ENCODE measurements at places on chromosomes 7 and 10.

DNA sequence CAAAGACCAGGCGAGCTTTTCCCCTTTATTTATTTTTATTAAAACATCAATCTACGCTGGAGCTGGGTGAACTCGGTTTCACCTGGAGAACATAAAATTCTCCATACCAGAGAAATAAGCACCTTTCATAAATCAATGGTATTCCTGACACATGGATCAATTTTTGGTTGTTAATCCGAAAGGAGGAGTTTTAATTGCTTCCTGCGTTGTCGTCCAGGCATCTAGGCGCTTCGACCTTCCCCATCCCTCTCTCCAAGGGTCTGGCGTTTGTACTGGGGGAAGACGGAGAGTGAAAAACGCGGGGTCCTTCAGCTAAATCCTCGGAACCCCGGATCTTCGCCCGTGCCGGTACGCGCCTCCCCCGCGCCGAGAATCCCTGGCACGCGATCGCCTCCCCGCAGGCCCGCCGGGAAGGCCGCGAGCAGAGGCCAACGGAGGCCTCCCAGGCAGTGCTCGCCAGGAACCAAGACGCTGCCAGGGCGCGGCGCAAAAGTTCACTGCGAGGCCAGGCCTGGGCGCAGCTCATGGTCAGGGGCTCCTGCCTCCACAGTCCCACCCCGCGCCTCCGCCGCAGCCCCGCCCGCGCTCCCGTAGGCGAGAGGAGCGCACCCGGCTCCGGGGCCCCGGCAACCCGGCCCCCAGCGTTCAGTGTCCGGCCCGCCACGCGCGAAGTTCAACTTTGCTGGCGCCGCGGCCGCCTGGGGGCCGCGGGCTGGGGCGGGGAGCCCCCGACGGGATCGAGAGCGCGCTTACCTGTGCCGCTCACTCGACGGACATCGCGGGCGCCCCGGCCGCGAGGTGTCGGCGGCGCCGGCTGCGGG, 8.3 kb upstream of the EBF3 start:
- no peak for DNase-seq

DNA sequence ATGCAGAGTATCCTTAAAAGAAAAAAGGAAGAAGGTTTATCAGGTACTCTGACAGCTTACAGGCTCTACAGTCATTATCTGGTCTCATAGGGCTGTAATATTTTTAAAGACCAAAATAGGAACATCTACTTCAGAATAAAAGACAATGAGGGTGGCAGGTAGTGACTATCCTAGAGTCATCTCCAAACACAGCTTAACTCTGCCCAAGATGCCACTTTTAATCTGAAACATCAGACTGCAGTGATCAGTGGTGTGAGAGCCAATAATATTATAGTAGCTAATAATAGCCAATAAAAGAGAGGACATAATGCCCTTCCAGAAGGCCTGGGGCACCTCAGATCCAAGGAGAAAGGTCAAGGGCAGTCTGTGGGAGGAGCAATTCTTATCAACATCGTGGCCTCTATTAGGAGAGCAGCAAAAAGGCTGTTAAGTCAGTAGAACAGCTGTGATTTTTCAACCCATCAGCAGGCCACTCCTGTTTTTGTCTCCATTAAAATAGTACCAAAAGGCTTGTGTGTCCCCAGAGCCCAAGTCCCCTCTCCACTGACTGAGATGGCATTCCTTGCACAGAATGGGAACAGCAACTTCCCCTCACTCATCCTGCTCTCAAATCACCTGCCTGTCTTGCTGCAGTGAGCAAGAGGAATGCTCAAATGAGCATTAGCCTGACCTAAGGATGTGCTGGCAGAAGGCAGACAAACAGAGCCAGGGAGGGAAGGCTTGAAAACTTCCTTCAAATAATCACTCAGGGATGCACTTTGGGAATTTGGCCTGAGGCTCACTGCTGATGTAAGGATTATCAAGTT, 20.7 kb upstream of the SPOCK2 start:
- DNase-seq, result no peak

- DNase-seq, result no peak
These were observed 42.4 kb upstream of the GDF10 start for GRCh38 chr10:47257396-47258120.

- DNase-seq, result peak; percentile 0
These were observed 15.6 kb downstream of the LYZL1 start for GRCh38 chr10:29304264-29304994.

GRCh38 chr7:105346138-105346537, 42.6 kb downstream of the SRPK2 start:
- no peak for DNase-seq

GRCh38 chr10:70856454-70856853, 31.9 kb downstream of the PCBD1 start:
- DNase-seq, result no peak

DNA sequence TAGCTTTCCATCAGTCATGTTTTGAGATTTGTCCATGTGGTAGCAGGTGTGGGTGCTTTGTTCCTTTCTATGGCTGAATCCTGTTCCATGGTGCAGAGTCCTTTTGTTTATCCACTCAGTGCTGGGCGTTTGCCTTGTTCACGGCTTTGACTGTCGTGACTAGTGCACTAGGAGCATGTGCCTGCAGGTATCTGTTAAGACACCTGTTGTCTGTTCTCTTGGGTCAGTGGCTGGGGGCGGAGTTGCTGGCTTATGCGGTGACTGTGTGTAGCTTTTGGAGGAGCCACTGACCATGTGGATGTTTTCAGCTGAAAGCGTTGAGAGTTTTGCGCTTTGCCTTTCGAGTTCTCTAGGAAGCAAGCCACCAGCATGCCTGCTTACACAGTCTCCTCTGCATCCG, 573.1 kb upstream of the FOXK1 start:
- DNase-seq, result no peak

DNA sequence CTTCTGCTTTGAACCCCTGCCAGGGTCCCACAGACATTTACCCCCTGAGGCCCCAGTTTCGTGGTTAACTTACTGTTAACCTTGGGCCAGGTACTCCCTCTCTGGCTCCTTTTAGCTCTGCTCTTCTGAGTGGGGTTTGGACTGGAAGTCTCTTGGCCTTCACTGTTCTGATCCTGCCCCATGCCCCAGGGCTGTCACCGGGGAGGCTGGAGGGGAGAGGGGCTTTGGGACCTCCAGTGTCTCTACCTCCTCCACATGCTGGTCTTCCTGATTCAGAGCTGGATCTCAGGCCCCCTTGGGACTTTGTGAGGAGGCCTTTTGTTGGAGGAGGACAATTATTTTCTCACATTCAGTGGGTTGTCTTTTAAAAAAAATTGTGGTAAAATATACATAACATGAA, 12.7 kb upstream of the PALD1 start:
- no peak for DNase-seq

DNA sequence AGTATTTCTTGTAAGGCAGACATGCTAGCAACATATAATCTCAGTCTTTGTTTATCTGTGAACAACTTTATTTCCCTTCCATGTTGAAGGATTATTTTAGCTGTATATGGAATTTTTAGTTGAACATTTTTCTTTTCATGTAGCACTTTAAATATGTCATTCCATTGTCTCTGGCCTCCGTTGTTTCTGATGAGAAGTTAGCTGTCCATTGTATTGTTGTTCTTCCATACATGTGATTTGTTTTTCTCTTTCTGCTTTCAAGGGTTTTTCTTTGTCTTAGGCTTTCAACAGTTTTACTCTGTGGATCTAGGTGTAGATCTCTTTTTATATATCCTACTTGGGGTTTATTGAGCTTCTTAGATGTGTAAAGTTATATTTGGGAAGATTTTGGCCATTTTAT, 66.3 kb upstream of the COMTD1 start:
- no peak for DNase-seq

GRCh38 chr7:136657482-136657921, 210.9 kb upstream of the CHRM2 start:
- DNase-seq, result no peak

GRCh38 chr10:107275806-107276205, 111.3 kb upstream of the SORCS1 start:
- no peak for DNase-seq

DNA sequence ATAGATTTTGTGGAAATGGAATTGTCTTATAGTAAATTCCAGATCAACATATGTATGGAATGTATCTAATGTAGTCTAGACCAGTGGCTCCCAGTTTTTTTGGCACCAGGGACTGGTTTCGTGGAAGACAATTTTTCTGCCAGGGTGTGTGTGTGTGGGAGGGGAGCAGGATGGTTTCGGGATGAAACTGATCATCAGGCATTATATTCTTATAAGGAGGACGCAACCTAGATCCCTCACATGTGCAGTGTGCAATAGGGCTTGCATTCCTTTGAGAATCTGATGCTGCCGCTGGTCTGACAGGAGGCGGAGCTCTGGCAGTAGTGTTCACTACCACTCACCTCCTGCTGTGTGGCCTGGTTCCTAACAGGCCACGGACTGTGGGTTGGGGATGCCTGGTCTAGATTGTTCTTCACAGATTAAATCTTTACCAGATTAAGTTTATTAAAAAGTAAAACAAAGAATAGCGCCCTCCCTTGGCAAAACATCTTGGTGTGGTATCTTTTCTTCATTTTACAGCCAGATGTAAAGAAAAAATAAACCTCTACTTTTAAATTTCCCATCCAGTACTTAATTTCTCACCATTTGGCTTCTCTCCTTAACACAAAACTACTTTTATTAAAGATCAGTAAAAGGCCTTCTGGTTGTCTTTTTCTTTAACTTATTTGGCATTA, 48.4 kb downstream of the SEPTIN7 start:
- DNase-seq, result no peak

DNA sequence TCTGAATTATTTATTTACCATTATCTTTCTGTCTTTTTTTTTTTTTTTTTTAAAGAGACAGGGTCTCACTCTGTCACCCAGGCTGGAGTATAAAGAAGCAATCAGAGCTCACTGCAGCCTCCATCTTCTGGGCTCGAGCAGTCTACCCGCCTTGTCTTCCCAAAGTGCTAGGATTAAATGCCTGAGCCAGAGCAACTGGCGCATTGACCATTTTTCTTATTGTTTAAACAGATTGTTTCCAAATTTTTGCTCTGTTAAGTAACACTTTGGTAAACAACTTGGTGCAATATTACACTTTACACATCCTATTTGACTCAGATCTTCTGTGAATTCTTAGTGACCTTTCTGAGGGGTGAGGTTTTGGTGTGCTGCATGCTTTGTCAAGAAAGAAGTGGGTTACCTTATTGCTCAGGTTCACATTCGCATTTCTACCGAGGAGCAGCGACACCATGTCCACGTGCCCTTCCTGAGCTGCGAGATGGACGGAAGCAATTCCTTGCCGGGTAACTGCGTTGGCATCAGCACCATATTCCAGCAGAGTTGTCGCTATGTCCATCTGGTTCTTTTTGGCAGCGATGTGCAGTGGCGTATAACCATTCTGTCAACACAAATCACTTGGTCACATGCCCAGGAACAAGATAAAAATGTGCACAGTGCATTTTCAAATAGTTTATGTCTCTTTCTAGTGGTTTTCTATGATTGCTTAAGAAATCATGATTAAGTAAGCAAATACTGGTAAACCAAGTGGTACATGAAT, 203.2 kb downstream of the ANK3 start:
- no peak for DNase-seq

DNA sequence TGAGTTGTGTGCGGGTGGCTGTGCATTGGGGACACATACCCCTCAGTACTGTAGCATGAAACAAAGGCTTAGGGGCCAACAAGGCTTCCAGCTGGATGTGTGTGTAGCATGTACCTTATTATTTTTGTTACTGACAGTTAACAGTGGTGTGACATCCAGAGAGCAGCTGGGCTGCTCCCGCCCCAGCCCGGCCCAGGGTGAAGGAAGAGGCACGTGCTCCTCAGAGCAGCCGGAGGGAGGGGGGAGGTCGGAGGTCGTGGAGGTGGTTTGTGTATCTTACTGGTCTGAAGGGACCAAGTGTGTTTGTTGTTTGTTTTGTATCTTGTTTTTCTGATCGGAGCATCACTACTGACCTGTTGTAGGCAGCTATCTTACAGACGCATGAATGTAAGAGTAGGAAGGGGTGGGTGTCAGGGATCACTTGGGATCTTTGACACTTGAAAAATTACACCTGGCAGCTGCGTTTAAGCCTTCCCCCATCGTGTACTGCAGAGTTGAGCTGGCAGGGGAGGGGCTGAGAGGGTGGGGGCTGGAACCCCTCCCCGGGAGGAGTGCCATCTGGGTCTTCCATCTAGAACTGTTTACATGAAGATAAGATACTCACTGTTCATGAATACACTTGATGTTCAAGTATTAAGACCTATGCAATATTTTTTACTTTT, 1.8 kb downstream of the DDIT4 start:
- DNase-seq, result no peak

- DNase-seq, result no peak
These were observed 1.4 kb upstream of the HOXA7 start for GRCh38 chr7:27157702-27158431.

DNA sequence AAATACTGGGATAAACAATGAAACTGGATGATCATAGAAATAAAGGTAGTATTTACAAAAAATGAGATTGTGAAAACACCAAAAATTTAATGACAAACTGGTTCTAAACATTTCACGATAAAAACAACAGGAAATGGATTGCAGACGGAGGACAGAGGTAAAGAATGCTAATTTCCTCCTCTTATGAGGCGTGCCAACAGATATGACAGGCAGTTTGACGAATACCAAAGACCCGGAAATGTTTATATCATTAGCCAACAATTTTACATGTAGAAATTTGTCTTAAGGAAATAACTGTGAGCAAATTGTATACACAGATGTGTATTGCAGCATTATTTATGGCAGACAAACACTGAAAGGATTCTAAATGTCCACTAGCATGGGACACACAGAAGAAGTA, 162.0 kb upstream of the MGMT start:
- DNase-seq, result no peak

GRCh38 chr10:116364868-116365267, 40.6 kb downstream of the CCDC172 start:
- no peak for DNase-seq

GRCh38 chr10:71708897-71709882, 10.4 kb downstream of the C10orf105 start:
- no peak for DNase-seq

- no peak for DNase-seq
These were observed 177.3 kb upstream of the TMEM72 start for GRCh38 chr10:44733501-44734488.

DNA sequence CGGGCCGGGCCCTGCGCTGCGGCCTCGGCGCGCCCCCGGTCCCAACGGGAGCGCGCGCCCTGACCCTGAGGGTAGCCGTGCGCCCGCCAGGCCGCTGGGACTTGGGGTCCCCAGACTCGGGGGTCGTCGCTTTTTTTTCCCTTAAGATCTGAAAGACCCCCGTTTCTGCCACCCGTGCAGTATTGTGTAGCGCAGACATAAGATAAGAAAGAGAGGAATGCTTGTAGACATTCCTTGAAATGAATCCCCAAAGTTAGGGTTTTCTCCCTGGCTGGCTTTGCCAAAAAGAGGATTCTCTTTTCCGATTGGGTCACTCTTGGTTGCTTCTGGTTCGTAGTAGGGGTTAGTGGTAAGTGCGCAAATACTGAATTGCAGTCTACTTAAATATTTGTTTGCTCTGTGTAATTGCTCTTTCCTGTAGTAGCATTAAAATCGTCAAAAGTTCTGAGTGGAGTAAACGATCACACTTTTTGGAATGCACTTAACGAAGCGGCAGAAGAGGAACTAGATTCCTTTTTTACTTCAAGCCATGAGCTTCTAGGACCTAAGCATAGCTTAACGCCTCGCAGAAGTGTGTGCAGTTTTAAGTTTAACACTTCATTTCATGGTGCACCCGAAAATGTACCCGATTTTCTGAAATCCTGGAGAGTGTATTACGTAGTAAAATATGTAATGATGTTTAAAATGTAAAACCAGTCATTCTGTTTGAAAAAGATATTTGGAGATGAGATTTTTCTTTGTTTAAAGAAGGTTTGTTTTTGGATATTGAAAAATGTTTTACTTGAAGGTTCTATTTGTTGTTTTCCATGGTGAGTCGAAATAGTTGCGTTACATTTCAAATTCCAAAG, 1.3 kb downstream of the CUL1 start:
- DNase-seq, result no peak

All from stimulated activated CD4-positive, alpha-beta T cell treated with anti-CD3 and anti-CD28 coated beads, Interleukin-1b, Interleukin-23, amount 100 ng/mL, for 1 hour (primary cell).